Omental fat pad (tissue), 4 donors: ENCODE measurements at places on chromosomes 4 and X. TPM values are rescaled to one million over a fixed set of nuclear protein-coding genes. Genes with fewer than 3 reads are reported as not detected.

LDB2 gene
- 191 TPM for total RNA-seq

RPL39 gene
- total RNA-seq: 6,521 TPM

IL13RA2 gene
- 0.56 TPM for total RNA-seq

GJB1 gene
- total RNA-seq: not detected

MAGEA12 gene
- not detected for total RNA-seq

CT45A3 gene
- not detected for total RNA-seq

ATP2B3 gene
- not detected for total RNA-seq

UNC5C gene
- total RNA-seq: 4.6 TPM

KLB gene
- total RNA-seq: 9.5 TPM

CDKL2 gene
- 0.38 TPM for total RNA-seq

BGN gene
- total RNA-seq: 40.2 TPM

CTAG1A gene
- total RNA-seq: not detected

VCX2 gene
- not detected for total RNA-seq

TMEM150C gene
- 33.2 TPM for total RNA-seq

TREX2 gene
- total RNA-seq: 1.4 TPM

CHRDL1 gene
- total RNA-seq: 264 TPM

ODAPH gene
- not detected for total RNA-seq

LPAR4 gene
- total RNA-seq: 0.56 TPM

FRG2 gene
- total RNA-seq: not detected

TLR2 gene
- total RNA-seq: 95.4 TPM

CC2D2A gene
- 25.2 TPM for total RNA-seq

XAGE2 gene
- not detected for total RNA-seq

FABP2 gene
- total RNA-seq: not detected

SORCS2 gene
- total RNA-seq: 0.96 TPM

XPNPEP2 gene
- total RNA-seq: 2.4 TPM

SMIM10L2A gene
- total RNA-seq: 0.24 TPM

FAM47E gene
- 2.3 TPM for total RNA-seq

TNMD gene
- total RNA-seq: 19.5 TPM

QRFPR gene
- total RNA-seq: not detected

C4orf51 gene
- total RNA-seq: not detected

TBC1D9 gene
- total RNA-seq: 53.8 TPM

FAM9C gene
- total RNA-seq: not detected

SUPT20HL1 gene
- total RNA-seq: not detected

SPANXB1 gene
- total RNA-seq: not detected

SPATA18 gene
- 2.5 TPM for total RNA-seq

UGT2B7 gene
- total RNA-seq: not detected

MAGED4B gene
- total RNA-seq: 8.4 TPM

FRMPD4 gene
- total RNA-seq: 0.37 TPM

RHOXF2 gene
- not detected for total RNA-seq

F11 gene
- total RNA-seq: not detected

RHOXF1 gene
- not detected for total RNA-seq
